ENCODE measurements at places on chromosomes 3 and 15.

- DNase-seq: no peak
These were observed 50.5 kb downstream of the CHST2 start for GRCh38 chr3:143170074-143170473.

GRCh38 chr3:169145540-169146178 is 517.9 kb downstream of the MECOM start:
- DNase-seq: no peak

GRCh38 chr3:103512595-103512994 is 1077.8 kb downstream of the ZPLD1 start:
- no peak for DNase-seq

DNA sequence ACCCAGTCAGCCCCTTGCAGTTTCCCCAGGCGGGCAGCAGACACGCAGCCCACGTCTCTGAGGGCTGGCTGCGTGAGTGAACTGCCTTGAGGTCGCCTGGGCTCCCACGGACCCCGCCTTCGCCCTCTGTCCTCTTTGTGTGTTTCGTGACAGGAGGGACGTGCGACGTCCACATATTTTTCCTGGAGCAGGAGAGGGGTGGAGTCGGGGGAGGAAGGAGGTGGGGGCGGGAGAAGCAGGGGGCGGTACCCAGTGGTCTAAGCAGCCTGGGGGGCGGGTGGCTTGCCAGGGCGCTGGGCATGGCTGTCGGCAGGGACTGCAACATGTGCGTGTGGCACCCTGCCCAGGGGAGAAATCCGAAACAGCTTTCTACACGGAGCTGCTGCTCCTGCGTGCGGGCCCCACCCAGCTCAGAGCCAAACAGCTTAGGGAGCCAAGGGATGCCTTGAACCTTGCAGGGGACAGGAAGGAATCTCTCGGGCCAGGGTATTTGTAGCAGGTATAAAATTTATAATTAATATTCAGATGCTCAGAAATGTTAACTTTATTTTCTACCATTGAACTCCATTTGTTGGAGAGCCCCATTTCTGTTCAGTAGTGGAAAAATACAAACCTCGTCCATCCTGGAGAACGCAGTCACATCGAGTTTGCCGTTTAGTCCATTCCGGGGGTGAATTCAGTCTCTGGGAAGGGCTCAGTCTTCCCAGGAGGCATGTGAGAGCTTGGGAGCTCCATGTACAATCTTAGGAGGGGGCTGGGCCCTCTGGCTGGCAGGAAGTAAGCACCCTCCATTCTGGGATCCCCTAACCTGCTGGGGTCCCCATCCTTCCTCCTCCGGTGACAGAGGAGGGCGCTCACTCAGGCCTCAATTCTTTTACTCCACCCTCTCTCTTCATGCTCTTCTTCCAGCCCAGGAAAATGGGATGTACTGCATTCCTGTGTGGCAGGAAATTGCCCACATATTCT is 79.1 kb upstream of the MEF2A start:
- DNase-seq: peak; percentile 86

GRCh38 chr3:52798978-52799476 is 4.4 kb downstream of the ITIH3 start:
- DNase-seq: no peak

- DNase-seq: no peak
These were observed 20.9 kb downstream of the GMPS start for GRCh38 chr3:155891321-155891720.

GRCh38 chr3:130539005-130539404 is 22.0 kb downstream of the COL6A6 start:
- DNase-seq: no peak

DNA sequence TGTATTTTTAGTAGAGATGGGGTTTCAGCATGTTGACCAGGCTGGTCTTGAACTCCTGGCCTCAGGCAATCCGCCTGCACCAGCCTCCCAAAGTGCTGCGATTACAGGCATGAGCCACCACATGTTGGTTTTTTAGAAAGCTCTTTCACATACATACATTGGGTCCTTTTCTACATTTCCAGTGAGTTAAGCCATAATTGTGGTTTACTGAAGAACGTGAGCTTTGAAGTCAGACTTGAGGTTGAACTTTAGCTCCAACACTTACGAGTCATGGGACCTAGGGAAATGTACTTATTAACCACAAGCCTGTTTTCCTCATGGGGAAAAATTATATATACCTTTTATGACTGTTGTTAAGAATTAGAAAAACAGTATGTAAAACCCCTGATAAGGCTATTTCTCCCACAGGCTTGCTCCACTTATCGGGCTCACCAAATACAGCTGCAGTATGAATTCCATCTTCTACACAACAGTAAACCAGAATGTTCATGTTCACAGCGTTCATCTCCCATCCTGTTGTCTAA is 39.0 kb downstream of the GPR160 start:
- no peak for DNase-seq

DNA sequence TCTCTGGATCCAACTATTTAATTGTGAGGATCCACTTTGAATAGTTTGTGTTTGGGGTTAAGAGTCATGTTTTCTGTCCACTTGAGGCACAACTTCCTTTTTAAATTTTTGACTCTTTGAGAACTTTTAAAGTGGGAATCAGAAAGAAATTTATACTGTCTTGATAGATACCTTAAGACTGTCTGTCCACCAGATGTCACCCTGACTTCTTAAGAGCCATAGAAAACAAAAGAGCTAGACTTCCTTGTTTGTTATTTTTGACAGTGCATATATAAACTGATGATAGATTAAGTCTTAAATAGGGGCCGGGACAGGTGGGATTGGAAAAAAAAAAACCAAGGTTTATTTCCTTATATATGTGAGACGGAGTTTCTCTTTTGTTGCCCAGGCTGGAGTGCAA is 52.1 kb upstream of the WDR72 start:
- DNase-seq: no peak

DNA sequence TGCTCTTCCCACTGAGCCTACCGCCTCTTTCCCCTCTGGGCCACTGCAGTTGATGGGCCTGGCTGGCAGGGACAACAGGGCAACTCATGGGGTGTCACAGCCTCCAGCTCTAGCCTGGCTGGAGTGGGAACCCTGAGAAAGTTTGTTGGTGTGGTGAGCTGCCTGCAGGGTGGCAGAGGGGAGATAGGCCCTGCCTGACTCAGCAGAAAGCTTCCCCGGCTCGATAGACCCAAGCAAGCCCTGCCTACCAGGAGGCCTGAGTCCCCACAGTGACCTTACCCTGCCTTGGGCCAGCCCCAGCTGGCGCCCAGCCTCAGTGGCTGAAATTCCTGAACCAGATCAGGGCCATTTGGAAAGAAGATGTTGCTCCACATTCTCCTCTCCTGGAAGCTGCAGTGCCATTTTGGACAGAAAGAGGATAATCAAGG is 29.4 kb downstream of the ABTB1 start:
- no peak for DNase-seq

GRCh38 chr15:100711516-100712021 is 109.2 kb downstream of the ASB7 start:
- peak; percentile 19 for DNase-seq

DNA sequence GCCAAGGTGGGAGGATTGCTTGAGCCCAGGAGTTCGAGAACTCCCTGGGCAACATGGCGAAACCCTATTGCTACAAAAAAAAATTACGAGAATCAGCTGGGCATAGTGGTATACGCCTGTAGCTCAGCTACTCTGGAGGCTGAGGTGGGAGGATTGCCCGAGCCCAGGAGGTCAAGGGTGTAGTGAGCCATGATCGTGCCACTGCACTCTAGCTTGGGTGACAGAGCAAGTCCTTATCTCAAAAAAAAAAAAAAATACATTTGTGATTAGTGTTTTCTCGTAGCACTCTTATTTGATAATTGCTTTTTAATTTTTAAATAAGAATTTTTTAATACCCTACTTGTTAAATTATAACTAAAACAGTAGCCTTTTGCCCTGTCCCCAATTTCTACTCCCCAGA is 18.4 kb downstream of the IREB2 start:
- DNase-seq: no peak

GRCh38 chr15:99635794-99636193 is 70.0 kb downstream of the MEF2A start:
- DNase-seq: no peak

- DNase-seq: no peak
These were observed 240.0 kb upstream of the GBE1 start for GRCh38 chr3:82001276-82001923.

DNA sequence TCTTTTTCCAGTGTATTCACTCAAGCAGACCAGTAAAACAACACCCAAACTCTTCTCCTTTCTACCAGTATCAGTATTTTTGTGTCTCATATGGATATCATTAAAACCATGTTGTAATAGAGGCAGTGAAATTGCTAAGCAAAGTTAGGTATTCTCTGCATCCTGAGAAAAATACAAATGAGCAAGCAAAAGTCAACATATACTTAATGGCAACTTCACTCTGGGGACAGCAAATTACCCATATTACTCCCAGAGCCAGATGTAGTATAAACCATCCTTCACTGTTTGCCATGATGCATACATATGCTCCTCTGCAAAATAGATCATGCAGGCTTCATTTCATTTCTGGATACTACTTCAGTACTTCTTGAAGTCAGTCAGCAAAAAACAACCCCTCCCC is 22.1 kb downstream of the UBA5 start:
- DNase-seq: no peak

Data from coronary artery (tissue), 2 donors.